ENCODE measurements at places on chromosomes 11 and 22. TPM values are rescaled to one million over a fixed set of nuclear protein-coding genes. Genes with fewer than 3 reads are reported as not detected.

GRCh38 chr11:76623884-76624419 is 46.6 kb downstream of the LRRC32 start:
- DNase-seq = no peak

- no peak for DNase-seq
These were observed 81.3 kb downstream of the PHF21A start for GRCh38 chr11:46039990-46040389.

DNA sequence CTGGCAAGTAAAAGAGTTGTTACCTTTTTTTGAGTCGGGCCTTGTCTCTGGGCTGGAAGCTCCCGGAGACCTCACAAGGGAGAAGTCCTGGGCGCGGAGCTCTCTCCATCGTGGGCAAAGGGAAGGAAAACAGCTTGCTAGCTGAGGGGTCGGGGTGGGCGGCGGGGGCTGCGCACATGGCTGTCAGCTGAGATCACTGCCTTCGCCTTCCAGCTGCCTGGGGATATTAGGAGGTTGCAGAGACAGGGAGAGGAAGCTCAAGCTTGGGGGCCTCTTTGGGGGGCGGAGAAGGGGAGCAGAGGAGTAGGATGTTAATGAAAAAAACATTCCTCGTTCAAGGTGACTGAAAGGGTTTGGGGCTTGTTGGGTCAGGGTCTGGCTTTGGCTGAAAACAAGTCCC is 49.2 kb upstream of the ALX4 start:
- DNase-seq = no peak

The CD3G gene
- not detected for total RNA-seq

The APOBEC3A gene
- not detected for total RNA-seq

DNA sequence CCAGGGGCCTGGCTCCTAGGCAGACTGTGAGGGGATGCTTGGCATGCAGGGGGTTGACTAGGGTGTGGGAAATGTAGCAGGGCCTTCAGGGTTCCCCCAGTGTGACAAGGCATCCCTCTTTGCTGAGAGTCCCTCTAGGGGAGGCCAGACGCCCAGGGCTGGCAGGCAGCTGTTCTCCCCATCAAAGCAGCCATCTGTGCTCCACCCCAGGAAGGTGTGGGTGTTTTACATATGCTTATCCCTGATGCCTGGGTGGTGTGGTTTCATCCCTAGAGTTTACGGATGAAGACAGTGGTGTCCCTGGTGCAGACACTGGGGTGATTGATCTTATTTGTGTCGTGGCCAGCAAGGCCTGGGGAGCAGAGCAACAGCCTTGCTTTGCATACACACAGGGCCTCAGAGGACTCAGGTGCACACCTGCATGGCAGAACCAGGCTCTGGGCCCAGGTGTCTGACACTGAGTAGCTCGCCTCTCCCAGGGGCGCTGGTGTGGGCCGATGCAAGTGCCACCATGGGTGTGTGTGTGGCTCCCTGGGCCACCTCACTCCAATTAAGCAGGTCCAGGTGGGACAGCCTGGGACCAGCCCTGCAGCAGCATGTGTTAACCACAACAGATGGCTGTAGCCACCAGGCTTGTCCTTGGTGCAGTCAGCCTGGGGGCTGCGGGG is 74.2 kb downstream of the MED15 start:
- DNase-seq = no peak

DNA sequence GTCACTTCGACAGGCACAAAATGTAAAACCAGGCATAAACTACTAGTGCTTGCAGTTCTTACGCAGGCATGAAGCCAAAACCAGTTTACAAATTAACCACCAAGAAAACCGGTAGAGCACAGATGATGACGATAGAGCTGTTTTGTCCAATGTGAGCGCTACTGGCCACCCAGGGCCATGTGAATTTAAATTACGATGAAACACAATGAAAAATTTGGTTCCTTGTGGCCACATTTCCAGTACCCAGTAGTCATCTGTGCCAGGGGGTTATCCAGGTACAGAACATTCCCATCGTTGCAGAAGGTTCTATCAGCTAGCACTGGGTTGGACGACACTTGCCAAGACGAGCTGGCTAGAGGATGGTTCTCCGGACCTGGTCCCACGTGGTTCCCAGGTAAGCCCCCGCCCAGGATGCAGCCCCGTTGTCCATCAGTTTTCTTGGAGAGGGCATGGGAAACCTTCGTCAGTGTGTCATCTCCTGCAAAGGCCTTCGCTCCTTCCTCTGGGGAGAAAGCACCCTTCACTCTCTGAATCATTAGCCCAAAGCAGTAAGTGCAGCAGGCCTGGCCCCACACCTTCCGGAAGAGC is 1.1 kb upstream of the CD81 start:
- DNase-seq = no peak
